ENCODE measurements at places on chromosomes 7 and 10.

DNA sequence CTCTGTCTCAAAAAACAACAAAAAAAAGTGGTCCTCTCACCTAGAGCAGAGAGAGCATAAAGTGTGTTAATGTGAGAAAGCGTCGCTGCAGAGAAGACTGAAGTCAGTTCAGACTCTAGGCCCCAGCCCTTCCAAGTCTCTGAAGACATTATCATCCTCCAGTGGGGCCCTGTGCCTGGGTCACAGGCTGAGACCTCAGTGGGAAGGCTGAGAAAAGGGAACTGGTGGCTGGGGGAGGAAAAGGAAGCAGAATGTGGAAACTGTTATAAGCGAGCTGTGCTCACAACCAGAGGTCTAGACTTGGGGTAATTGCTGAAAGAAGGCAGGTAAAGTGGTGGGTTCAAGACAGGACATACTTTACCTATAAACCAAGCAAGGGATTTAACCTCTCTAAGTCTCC, 4.9 kb upstream of the RRP12 start:
- no peak for DNase-seq

DNA sequence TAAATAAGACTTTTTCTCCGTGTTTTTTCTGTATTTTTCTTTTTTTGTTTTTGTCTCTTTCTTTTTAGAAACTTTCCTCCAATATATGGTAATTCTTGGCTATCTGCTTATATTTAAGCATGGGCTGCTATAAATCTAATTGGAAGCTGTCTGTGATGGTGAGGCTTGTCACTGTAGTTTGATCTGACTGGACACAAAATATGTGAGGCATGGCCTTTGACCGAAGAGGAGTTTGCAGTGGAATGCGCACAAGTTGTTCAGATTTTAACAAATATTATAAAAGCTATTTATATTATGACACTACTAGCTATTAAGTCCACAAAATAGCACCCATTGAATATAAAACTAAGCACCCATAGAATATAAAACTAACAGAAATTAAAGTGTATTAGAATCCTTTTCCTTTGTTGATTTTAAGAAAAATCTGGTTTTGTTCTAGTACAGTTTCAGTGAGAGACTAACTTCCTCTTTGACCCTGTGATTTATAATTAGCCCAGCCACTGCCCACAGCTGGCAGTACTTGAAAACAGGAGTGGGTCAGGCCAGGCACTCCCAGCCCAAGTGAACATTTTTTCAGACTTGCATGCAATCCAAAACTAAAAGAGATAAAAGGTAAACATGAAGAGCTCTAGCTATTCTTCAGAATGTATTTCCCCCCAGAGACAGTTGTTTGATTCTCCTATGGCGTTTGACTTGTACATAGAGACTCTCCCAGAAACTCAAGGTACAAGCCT, 69.9 kb upstream of the FGL2 start:
- DNase-seq, result no peak

DNA sequence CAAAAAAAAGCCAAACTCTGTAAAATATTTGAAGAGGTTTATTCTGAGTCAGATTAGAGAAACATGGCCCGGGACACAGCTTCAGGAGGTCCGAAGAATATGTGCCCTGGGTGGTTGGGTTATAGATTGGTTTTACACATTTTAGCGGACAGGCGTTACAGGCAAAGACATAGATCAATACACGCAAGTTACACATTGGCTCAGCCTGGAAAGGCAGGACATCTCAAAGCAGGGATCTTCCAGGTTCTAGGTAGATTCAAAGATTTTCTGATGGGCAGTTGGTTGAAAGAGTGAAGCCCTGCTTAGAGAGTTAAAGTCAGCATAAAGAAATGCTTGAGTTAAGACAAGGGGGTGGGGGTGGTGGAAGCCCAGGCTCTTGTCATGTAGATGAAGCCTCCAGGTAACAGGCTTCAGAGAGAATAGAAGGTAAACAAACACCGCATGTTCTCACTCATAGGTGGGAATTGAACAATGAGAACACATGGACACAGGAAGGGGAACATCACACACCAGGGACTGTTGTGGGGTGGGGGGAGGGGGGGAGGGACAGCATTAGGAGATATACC, 464.3 kb upstream of the ADARB2 start:
- DNase-seq, result no peak

GRCh38 chr10:130901311-130902165, 410.0 kb downstream of the TCERG1L start:
- no peak for DNase-seq

- no peak for DNase-seq
Observed at GRCh38 chr7:15236952-15237351, 324.9 kb downstream of the AGMO start.

- no peak for DNase-seq
Observed at GRCh38 chr10:117175215-117175900, 21.9 kb upstream of the KCNK18 start.

- DNase-seq, result no peak
Observed at GRCh38 chr7:55099821-55100543, 81.2 kb downstream of the EGFR start.

- DNase-seq, result no peak
Observed at GRCh38 chr10:77291596-77292505, 345.8 kb downstream of the KCNMA1 start.

GRCh38 chr10:25117757-25118156, 57.0 kb upstream of the GPR158 start:
- no peak for DNase-seq

GRCh38 chr7:7510794-7511193, 24.9 kb downstream of the COL28A1 start:
- DNase-seq, result no peak

DNA sequence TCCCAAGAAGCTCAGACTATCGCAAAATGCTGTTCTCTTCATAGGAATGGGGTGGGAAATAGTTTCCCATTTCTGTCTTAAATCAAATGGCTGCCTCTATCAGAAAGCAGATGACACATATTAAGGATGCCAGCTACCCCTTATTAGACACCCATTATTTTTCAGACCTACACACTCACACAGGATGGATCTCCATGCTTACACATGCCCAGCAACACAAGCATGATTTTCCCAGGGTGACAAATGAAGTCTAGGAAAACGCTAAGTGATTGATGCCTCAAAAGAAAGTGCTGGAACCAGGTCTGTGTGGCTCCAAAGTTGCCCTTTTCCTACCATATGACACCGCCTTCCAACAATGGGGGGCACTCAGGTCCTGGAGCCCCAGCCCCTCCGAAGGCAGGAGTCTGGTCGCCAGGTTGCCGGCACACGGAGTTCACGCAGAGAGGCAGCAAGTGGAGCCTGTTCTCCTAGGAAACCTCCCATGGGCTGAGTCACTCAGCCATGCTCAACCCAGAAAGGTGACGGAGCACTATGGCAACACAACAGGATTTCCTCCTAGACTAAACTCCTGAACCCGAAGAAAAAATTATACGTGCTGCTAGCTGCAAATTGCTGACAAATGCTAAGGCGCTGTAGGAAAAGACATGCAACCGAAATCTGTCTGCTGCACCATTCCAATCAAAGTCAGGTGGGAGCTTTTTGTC, 19.8 kb downstream of the VOPP1 start:
- DNase-seq, result no peak

DNA sequence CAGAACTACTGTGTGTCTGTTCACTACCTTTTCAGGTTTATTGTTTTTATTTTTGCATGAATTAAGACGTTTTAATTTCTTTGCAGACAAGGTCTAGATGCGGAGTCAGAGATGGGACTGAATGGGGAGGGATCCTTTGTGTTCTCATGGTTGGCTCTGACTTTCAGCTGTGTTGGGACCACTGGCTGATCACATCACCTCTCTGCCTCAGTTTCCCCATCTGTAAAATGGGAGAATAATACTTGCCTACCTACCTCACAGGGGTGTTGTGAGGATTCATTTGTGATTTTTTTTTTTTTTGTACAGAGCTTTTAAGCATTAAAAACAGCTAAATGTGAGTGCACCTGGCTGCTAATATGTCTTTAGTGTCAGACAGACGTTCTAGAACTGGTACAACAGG, 34.4 kb downstream of the PRF1 start:
- DNase-seq, result no peak

GRCh38 chr10:118799777-118800176, 45.0 kb upstream of the CACUL1 start:
- DNase-seq, result no peak

- no peak for DNase-seq
Observed at GRCh38 chr7:19405541-19405940, 260.3 kb upstream of the FERD3L start.

- DNase-seq, result no peak
Observed at GRCh38 chr7:144379776-144380384, 23.6 kb downstream of the NOBOX start.

GRCh38 chr7:139544645-139545044, 21.2 kb downstream of the CLEC2L start:
- no peak for DNase-seq

Measured in stimulated activated CD8-positive, alpha-beta memory T cell treated with anti-CD3 and anti-CD28 coated beads, Interleukin-15, amount 100 ng/mL, for 24 hours (primary cell).